ENCODE measurements at places on chromosomes 11 and 22. TPM values are rescaled to one million over a fixed set of nuclear protein-coding genes. Genes with fewer than 3 reads are reported as not detected.

PLA2G3 gene
- 5.0 TPM for total RNA-seq

GRCh38 chr11:35046681-35047080, 92.3 kb upstream of the CD44 start:
- DNase-seq = no peak

DNA sequence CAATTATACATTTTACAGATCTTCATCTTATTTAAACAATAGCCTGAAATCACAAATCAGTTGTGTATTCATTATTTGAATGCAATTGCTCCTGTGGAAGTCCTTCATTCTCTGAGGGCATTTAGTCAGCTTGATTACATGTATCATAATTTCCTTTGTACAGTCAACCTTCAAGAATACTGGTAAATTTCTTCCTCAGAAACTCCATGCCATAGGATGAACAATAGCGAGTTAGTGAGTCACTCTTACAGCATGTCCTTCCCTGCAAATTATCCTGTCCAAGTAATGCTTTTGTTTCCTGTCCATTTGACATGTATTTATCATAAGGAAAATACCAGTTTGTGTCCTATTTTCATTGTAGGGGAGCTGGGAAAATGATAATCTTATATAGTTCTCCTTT, 3.8 kb downstream of the OR10S1 start:
- no peak for DNase-seq

DNA sequence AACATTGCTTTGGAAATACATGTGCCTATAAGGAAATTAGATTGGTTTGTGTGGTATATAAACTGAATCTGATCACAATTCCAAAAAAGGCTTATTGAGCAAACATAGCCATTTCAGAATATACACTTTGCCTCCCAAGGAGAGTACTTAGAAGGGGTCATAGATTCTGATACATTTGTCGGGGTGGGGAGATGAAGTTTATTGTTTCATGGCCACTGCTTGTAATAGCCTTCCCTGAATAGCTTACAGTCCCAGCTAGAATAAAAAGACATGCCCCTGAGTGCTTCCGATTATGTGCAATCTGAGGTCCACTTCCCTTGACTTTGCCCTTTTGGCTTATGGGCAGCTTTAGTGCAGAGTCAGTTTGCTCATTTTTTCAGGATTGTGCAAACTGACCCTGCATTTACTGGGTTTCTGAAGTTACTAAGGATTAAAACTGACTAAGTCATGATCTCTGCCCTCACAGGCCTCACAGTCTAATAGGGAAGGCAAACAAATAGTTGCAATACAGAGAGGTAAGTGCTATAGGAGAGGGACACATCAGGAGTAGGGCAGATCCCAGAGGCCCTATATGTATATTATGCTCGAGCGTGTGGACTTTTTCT, 184.2 kb downstream of the BLID start:
- no peak for DNase-seq

RIMBP3B gene
- 0.21 TPM for total RNA-seq

MRGPRF gene
- 11.5 TPM for total RNA-seq

GPR83 gene
- total RNA-seq = not detected

- DNase-seq = no peak
These were observed 19.8 kb upstream of the TLCD5 start for GRCh38 chr11:120305286-120305685.

DNA sequence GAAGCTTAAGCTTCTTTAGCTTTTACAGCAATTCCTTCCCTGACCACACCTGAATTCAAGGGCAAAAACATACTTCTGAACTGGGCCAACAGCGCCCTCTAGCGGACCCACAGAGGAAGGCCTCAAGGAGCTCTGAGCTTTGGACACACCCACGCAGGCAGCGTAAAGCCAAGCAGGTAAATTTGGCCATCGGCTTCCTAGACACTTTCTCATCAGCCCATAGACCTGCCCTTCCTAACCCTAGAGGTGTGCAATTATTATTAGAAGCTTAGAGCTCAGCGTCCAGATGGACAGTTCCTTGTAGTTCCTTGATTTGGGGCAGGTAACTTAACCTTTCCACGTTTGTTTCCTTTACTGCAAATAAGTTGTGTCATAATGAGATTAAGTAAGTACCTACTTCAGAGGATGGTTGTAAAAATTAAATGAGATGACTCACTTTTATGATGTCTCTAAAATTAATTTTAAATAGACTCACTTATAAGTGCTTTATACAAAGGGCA, 25.7 kb upstream of the HMGXB4 start:
- peak; percentile 79 for DNase-seq

GRCh38 chr22:39522567-39523300, 2.4 kb downstream of the ATF4 start:
- DNase-seq = peak; percentile 28

DNA sequence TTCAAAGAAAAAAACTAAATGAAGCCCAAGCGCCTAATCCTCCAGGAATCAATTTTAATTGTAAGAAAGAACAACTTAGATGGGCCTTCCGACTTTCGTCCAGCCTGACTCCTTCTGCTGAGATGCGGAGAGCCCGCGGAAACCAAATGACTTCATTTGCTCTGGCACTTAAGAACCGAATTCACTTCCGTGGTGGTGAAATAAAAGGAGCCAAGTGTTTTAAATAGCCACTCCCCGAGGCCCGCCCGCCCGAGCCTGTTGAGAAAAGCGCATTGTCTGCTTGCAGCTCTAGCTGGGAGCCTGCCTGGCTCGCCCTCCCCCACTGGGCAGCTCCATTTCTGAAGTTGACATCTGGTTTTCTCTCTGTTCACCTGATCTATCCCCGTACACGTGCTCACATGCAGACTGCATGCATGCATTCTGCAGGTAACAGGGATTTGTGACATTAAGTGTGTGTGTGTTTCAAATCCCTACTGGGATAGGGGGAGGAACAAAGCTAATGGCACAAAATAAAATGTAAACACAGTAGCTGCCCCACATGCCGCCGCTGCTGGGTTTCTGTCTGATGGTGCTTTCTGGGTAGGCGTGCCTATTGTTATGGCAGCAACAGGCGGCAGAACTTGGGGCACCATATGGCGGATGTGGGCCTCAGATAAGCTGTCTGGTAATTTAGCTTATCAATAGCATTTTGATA, 6.2 kb downstream of the TEAD1 start:
- DNase-seq = peak; percentile 88

GRCh38 chr11:5291207-5291838, 10.4 kb downstream of the OR51B4 start:
- no peak for DNase-seq

DNA sequence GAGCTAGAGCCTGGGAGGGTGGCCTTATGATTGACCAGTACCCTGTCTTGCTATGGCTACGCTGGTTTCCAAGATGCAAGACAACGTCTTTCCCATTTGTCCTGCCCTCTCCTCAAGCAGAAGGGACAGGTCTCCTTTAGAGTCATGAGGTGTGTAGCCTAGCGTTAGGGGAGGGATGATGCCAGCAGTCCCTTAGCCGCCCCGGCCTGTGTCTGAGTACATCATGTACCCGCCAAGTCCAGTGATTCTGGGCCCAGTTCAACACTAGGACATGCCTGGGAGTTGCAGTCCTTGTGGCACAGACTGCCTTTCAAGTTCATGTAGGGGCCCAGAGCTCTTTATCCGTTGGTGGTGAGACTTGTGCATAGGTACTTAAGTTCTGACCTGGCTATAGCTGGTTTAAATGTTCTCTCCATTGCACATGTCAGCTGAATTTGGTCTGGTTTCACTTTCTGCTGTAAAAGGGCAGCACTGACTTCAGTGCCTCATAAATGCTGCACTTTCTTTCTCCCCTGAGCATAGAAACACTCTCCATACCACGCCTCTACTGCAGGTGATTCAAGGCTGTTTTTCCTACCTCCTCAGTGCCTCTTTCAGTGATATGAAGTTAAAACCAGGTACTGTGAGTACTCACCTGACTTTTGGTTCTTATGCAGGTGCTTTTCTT, 151.1 kb downstream of the METTL15 start:
- DNase-seq = no peak

DNA sequence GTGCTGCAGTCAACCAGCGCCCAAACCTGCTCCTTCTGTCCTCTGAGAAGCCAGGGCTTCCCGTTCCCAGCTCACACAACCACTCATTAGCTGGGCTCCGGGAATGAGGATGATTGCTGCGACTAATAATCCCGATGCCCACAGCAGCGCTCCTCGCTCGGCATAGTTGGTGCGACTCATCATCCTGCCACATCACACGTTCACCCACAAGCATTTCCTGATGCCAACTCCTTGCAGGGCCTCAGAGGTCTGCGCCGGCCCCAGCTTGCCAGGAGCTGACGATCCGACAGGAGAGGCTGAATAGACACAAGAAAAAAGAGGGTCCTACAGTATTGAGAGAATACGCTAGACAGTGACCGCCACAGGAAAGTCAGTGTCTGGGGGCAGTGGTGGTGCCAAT, 10.6 kb upstream of the CSNK1E start:
- DNase-seq = no peak

GRCh38 chr11:1305063-1305495, 4.4 kb downstream of the TOLLIP start:
- DNase-seq = no peak

DNA sequence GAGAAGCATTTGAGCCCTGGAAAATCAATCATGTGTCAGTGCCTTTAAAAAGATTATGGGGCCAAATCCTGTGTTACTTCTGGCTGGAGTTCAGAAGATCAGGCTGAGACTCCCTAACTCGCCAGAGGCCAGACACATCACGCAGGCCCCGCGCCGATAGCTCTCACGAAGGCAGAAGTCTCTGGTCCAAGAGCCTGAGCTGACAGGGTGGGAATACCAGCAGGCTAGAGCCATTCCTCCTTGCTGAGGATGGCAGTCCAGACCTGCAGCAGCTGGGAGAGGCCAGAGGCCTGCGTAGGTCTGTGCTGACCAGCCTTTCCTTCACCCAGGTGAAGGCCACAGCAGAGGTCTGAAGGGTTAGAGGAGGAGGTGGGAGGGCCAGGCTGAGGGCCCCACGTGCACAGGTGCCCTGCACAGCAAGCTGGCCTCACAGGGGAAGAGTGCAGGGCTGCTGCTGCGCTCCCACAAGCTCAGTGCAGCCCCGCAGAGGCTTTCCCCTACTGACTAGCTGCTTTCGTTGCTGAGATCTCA, 52.9 kb downstream of the ST14 start:
- DNase-seq = peak; percentile 30

OR4C15 gene
- not detected for total RNA-seq

GRCh38 chr22:24486501-24486921, 8.6 kb upstream of the UPB1 start:
- DNase-seq = no peak

CEP126 gene
- total RNA-seq = 6.4 TPM
